NCI-H748 treated with DMSO at 0.1 percent for 48 hours (cell line): ENCODE measurements at places on chromosomes 16 and 17.
A peak's percentile ranks its signal among the peaks of the same experiment; 100 is the strongest.

GRCh38 chr17:37116671-37117185 is 168.0 kb downstream of the AATF start:
- DNase-seq: no peak

DNA sequence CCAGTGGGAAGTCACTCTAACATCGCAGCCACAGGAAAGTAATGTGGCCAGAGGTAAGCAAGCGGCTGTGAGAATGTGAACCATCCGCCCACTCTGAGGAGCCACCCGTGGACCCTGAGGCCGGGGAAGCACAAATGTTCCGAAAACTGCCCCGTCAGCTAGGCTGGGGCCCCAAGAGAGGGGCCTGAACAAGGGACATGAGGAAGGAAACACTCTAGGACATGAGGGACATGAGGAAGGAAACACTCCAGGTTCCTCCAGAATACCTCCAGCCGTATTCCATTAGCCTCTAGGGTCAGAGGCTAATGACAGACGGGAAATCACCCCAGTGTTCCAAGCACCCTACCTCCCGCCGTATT is 317 bp downstream of the TEFM start:
- DNase-seq: no peak

- no peak for DNase-seq
Measured at GRCh38 chr17:7626956-7627249, 718 bp downstream of the SAT2 start.

DNA sequence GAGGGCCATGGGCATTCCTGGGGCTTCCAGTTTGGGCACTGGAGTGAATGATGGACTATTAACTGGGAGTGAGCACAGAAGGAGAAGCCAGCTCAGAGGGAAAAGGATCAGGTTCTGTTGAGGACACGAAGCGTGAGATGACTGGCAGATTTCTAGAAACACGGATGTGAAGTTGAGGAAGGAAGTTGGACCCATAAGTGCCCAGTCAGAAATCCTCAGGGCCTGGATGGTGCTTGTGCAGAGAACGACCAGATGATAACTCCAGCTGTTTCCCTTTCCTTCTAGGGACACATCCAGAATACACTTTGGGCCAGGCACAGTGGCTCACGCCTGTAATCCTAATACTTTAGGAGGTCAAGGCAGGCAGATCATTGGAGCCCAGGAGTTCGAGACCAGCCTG is 23.3 kb upstream of the ANKRD40CL start:
- no peak for DNase-seq

DNA sequence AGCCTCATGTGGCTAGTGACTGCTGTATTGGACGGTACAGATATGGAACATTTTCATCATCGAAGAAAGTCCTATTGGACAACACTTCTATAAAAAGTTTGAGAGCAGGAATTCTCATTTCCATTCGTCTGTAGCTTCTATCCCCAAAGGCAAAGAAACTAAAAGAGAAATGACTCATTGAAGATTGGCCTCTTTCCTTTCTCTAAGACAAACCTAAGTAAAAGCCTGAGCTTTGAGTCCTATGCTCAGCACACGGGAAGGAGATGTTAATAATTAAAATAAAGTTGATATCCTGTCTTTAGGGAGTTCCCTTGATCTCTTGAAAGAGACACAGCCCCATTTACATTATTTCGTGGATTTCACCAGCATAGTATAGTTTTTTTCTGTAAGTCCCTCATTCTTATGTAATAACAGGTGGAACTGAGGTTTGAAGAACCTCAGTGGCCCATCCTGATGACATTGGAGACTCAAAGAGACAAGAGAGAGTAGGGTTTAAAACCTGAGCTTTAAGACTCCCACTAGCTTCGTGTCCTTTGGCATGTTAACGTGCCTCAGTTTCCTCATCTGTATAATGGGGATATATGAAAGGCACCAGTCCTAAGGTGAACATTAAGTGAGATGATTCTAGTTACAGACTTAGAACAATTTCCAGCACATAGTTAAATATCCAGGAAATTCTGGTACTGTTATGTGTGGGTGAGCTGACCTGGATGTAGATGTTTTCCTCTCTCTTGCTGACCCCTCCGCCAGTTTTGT is 174.0 kb downstream of the IRX3 start:
- DNase-seq: no peak

- DNase-seq: peak; percentile 25
Measured at GRCh38 chr17:58577696-58578095, 63.3 kb upstream of the MTMR4 start.

GRCh38 chr17:79078476-79079190 is 4.0 kb downstream of the ENGASE start:
- DNase-seq: no peak

DNA sequence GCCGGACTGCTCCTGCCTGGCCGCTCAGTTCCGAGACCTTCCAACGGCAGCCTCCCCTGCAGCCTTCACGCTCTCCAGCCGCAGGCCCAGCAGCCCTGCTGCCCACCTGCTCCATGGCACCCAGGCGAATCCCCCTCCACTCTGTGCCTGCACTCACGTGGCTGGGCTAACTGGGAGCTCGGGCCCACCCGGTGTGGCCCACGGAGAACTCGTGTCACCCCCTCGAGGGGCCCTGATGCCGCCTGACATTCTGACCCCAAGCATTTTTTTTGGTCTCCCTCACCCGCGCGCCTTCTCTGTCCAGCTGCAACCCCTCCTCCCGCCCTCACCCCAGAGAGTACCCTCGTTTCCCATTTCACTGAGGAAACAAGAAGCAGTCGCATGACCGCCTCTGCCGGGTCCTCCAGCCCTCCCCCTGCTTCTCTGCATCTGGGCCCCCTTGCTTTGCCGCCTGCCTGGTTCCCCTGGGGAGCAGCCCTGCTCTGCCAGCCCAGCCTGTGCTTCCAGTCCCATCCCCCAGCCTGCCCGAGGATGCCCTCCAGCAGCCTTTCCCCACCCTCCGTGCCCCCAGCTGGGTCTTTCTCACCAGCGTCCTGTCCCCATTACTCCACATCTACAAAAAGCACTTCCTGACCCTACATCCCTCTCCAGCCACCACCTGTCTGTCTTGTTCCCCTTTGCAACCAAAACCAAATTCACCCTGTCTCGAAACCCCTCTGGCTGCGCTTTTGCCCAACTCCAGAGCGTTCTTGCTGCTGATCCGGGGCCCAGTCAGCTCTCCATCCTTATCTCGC is 146.4 kb upstream of the CHMP6 start:
- no peak for DNase-seq

DNA sequence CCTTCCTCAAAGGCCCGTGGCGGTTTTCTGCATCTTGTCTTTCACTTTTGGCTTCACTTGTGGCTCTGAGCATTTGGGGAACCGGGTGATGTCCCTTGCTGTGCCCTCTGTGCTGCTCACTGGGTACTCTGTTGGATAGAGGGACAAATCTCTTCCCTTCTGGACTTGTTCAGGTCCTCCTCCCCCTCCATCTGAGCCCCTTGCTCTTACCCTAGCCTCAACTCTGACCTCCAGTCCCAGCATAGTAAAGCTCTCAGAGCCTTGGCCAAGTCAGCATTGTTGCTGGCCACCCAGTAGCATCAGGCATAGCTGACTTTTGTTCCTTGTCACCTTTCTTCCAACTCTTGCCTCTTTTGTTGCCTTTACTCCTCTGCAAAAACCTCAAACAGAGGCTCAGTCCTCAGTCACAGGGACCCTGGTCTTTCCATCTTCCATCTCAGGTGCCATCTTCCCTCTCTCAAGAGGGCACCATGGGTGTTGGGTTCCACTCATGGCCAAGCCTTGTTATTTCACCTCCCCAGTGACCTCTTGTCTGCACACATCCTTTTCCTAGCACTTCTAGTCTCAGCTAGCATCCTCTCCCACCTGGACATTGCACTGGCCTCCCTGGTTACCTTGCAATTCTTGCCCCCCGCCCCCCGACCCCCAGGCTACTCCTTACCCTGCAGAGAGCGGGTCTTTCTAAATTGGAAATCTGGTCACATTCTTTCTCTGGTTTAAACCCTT is 393 bp upstream of the PSMB10 start:
- no peak for DNase-seq

DNA sequence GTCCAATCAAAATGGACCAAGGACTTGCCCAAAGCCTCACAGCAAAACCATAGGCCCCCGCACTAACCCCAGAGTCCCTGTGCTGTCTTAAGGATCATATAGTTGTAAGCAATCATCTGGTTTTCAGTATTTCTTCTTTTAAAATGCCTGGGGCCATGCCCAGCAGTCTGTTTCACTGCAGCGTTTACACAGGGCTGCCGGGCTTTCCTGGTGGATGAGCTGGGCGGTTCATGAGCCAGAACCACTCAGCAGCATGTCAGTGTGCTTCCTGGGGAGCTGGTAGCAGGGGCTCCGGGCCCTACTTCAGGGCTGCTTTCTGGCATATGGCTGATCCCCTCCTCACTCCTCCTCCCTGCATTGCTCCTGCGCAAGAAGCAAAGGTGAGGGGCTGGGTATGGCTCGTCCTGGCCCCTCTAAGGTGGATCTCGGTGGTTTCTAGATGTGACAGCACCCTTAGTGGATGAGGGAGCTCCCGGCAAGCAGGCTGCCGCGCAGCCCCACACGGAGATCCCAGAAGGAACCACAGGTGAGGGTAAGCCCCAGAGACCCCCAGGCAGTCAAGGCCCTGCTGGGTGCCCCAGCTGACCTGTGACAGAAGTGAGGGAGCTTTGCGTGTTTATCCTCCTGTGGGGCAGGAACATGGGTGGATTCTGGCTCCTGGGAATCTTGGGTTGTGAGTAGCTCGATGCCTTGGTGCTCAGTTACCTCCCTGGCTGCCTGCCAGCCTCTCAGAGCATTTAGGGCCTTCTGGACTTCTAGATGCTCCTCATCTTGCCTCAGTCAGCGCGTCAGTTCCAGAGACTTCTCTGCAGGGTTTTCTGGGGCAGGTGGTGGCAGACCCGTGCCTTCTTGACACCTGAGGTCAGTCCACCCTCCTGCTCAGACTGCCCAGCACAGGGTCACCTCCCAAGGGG is 24.8 kb upstream of the STH start:
- DNase-seq: no peak

DNA sequence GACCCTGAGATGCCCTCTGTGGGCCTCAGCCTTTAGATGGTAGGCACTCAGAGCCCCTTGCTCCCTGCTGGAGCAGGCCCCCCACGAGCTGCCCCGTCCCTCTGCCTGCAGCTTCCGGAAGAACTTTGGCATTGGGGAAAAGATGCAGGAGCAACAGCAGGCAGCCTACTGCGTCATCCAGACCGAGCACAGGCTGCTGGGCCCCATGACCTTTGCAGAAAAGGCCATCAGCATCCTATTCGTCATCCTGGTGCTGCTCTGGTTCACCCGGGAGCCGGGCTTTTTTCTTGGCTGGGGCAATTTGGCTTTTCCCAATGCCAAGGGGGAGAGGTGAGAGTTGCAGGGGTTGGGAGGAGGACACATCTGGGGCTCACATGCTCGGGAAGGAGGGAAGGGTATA is 12.7 kb upstream of the FOXN1 start:
- no peak for DNase-seq

DNA sequence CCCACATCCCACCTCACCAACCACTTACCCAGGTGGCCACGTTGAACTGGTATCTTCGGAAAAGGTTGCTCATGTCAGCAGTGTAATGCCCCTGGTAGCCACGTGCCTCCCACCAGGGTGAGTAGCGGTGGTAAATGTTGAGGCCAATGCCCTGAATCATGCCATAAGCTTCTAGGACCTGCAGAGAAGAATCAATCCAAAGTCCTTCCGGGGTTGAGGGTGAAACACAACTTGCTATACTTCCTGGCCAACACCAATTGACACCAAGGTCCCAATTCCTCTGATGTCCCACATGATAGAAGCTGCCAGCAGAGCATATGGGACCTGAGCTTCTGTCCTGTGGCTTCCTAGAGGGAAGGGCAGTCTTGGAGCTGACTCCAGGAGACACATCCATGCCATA is 11.3 kb upstream of the CNOT1 start:
- no peak for DNase-seq

- DNase-seq: peak; percentile 2
Measured at GRCh38 chr16:19883296-19883965, 1.2 kb downstream of the GPRC5B start.

DNA sequence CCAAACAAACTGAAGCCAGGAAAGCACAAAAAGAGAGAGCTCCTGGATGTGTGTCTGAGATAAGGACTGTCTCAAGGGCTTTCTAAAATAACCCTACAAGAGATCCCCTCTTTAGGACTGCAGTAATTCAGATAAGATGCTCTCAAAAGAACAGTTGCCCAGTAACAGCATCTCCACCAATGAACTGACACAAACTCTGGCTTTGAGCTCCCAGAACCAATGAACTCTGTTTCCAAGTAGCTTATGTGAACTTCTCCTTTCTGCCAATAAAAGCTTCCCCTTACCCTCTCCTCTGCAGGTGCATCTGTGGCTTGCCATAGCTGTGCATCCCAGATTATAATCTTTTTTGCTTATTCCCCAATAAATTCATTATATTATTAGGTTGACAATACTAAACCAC is 421.5 kb downstream of the SLC39A11 start:
- no peak for DNase-seq

DNA sequence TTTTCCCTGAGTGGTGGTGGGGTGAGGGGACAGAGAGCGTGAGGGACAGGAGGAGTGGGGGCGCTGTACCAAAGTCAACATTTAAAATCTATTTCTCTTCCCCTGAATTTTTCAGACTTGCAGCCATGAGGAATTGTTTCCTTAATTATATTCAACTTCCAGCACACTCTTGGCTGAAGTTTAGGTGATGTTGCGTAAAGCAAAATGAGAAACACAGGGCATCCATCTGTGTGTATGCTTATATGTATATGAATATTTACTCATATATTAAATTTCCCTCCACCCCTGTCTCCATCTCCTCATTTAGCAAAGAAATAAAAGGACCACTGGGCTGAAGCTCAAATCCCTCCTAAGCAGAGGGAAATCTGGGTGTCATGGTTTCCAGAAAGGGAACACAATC is 218.1 kb downstream of the XYLT1 start:
- DNase-seq: no peak

DNA sequence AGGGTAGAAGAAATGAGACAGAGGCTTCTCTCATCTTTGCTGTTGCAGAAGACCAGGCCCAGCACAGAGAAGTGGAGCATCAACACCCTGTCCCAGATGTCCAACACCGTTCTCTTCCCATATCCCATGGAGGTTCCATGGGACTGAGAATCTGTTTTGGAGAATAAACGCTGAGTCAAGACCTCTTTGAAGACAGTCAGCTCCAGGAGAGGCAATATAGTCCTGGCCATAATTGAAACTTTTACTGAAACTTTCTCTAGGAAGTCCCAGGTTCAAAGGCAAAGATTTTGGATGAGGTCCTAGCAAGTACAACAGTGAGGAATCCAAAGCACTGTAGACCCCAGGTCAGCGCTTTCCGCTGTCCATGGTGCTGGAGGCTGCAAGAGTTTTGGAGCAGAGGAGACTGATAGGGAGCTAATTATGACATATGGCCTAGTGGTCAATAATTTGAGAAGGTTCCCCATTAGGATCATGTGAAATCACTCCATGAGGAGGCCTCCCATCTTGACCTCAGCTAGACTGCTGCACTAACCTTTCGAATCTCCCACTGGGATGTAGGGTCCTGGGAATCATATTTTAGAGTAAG is 36.0 kb downstream of the OSBPL7 start:
- DNase-seq: no peak

- DNase-seq: no peak
Measured at GRCh38 chr16:48558371-48558841, 51.6 kb downstream of the N4BP1 start.

GRCh38 chr17:65066901-65067300 is 10.4 kb upstream of the GNA13 start:
- no peak for DNase-seq
